ENCODE measurements at places on chromosomes 7 and 10. TPM values are rescaled to one million over a fixed set of nuclear protein-coding genes. Genes with fewer than 3 reads are reported as not detected.

GRCh38 chr7:8465338-8465737, 31.9 kb downstream of the NXPH1 start:
- DNase-seq: no peak
- no peak overlapping the region for H3K4me3 ChIP-seq
- no peaks in the 10 kb centered on the region for H3K4me1 ChIP-seq

DNA sequence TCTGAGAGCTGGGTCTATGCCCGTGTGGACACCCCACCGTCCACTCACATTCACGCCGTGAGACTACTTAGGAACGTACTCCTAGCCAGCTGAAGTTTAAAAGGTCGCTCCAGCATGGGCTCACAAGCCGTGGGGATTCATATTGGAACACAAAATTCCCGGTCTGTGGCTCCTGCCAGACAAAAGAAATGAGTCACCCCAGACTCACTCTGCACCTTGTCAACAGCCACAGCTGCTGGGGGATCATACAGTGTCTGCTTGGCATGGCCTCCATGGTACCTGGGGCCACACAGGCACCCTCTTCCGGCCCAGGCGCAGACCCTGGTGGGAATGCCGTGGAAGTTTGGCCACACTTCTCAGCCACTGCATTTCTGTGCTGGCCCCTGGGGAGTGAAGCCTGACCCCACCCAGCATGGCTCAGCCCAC, 228.4 kb downstream of the DNAJB6 start:
- H3K27me3 ChIP-seq: no peaks in the 10 kb centered on the region
- H3K27ac ChIP-seq: no peak overlapping the region
- H3K36me3 ChIP-seq: no peaks in the 10 kb centered on the region
- no peak for DNase-seq

- peaks cover 46% of the 10 kb centered on the region for H3K27me3 ChIP-seq
- H3K4me3 ChIP-seq: no peak overlapping the region
- H3K27ac ChIP-seq: peak overlapping the region; percentile 11
- no peak for DNase-seq
- H3K36me3 ChIP-seq: no peaks in the 10 kb centered on the region
Observed at GRCh38 chr10:93629647-93630305, 17.4 kb downstream of the PDE6C start.

- no peak overlapping the region for H3K4me3 ChIP-seq
- H3K36me3 ChIP-seq: no peaks in the 10 kb centered on the region
Observed at GRCh38 chr10:131803860-131804425, 96.9 kb upstream of the PPP2R2D start.

GRCh38 chr7:102289057-102289456, 2.4 kb downstream of the SH2B2 start:
- peaks cover 31% of the 10 kb centered on the region for H3K4me1 ChIP-seq
- no peak for DNase-seq
- no peaks in the 10 kb centered on the region for H3K36me3 ChIP-seq
- no peak overlapping the region for H3K27ac ChIP-seq

- no peak for DNase-seq
- no peaks in the 10 kb centered on the region for H3K27me3 ChIP-seq
- H3K36me3 ChIP-seq: peaks cover 4% of the 10 kb centered on the region
- peak overlapping the region; percentile 21 for H3K4me3 ChIP-seq
- no peak overlapping the region for H3K27ac ChIP-seq
Observed at GRCh38 chr7:17301471-17302456, 3.3 kb downstream of the AHR start.

- H3K27me3 ChIP-seq: no peaks in the 10 kb centered on the region
- H3K36me3 ChIP-seq: no peaks in the 10 kb centered on the region
- no peaks in the 10 kb centered on the region for H3K4me1 ChIP-seq
- no peak overlapping the region for H3K4me3 ChIP-seq
- no peak for DNase-seq
- H3K27ac ChIP-seq: no peak overlapping the region
Observed at GRCh38 chr10:121484816-121485215, 113.4 kb downstream of the FGFR2 start.

GRCh38 chr7:1899951-1900762, 230.1 kb downstream of the ELFN1 start:
- H3K36me3 ChIP-seq: no peaks in the 10 kb centered on the region
- H3K4me1 ChIP-seq: peaks cover 5% of the 10 kb centered on the region
- H3K27me3 ChIP-seq: no peaks in the 10 kb centered on the region
- no peak for DNase-seq
- peak overlapping the region; percentile 45 for H3K27ac ChIP-seq

- H3K36me3 ChIP-seq: peaks cover 8% of the 10 kb centered on the region
- peak overlapping the region; percentile 89 for H3K4me3 ChIP-seq
- H3K27me3 ChIP-seq: no peaks in the 10 kb centered on the region
Observed at GRCh38 chr7:131026297-131027000, 292.4 kb upstream of the KLF14 start.

DNA sequence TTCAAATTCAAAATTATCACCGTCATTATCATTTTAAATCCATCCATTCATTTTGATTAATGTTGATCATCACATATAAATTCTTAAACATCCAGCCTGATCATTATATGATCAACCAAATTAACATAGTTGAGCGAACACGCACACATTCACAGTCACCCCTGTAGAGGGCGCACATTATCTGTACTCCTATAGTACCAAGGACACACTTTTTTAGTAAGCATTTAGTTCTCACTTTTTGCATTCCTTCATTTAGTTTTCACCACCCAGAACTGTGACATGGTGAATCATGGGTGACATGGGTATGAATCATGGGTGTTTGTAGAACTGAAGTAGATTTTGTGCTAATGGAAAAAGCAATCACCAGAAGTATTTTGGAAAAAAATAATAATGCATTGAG, 26.0 kb upstream of the ZNF735 start:
- H3K27me3 ChIP-seq: peaks cover 14% of the 10 kb centered on the region
- H3K4me3 ChIP-seq: no peak overlapping the region
- DNase-seq: no peak

GRCh38 chr7:200704-201103, 8.3 kb downstream of the FAM20C start:
- peaks cover 4% of the 10 kb centered on the region for H3K4me1 ChIP-seq
- peaks cover 23% of the 10 kb centered on the region for H3K27me3 ChIP-seq
- no peak overlapping the region for H3K27ac ChIP-seq
- no peak for DNase-seq

DNA sequence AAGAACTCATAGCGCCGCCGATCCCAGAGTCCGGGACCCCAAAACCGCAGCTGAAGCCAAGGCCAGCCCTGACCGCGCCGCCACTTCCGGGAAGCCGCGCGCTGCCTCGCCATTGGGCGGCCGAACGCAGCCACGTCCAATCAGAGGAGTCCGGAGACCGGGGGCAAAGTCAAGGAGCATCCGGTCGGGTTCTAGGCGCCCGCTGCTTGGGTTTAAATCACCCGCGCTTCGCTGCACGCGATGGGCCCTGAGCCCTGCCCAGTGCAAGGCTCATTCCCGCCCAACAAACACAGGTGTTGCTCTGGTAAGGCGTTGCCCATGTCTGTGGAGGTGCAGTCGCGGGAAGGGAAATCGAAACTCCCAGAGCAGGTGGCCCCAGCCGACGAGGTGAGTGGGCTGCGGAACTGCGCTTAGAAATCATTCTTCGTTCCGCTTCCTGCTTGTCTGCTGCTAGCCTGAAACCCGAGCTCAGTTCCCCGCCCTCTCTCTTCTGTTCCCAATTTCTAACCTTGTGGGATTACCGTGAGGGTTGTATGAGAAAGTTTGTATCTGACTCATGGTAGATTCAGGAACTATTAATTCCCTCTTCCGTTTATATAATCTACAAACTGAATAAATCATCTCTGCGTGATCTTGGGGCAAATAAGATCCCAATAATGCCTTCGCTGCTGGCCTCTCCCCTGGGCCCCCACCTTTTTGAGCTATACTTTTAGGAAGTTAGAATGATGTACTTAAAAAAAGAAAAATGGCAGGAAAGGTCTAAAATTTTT, at the start of gene DCLRE1C:
TSS of gene DCLRE1C (minus strand) at position 96 of the 770 bp plus-strand sequence. CDS start at position 10, 86 bp downstream.
- peak within 1 kb of the TSS; percentile 94 for H3K27ac ChIP-seq
- peak within 1 kb of the TSS; percentile 93 for H3K4me3 ChIP-seq
- peak; percentile 67 for DNase-seq
- no peaks in the 10 kb centered on the region for H3K27me3 ChIP-seq

DNA sequence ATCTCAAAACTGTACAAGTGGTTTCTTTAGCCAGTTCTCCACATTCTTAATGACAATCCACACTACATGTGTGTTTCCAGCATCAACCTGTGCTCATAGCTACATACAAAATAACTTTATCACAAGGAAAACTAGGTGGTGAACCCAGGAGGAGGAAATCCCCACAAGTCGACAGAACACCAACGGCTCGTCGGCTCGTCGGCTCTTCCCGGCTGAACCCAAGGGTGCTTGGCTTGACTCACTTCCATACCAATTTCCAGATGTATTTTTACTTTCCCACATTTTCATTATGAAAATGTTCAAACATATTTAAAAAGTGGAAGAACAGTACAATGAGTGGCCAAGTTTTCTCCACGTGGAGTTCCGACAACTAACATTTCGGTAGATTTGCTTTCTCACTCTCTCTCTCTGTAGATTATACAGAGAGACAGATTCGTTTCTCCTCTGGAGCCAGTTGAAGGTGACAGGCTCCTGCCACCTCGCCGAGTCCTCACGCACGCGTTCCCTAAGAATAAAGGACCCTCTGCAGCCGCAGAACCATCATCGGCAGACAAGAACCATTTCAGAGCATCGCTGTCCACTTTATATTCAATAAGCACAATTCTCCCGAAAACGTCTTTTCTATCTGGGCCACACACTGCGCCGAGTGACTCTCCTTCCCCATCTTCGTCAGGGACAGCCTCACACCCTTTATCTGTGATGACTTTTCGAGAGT, 53.3 kb downstream of the DIP2C start:
- no peaks in the 10 kb centered on the region for H3K36me3 ChIP-seq
- H3K4me1 ChIP-seq: peaks cover 4% of the 10 kb centered on the region
- H3K27ac ChIP-seq: no peak overlapping the region
- no peak overlapping the region for H3K4me3 ChIP-seq

- no peaks in the 10 kb centered on the region for H3K27me3 ChIP-seq
- no peak for DNase-seq
- no peak overlapping the region for H3K27ac ChIP-seq
- H3K4me1 ChIP-seq: no peaks in the 10 kb centered on the region
- H3K4me3 ChIP-seq: no peak overlapping the region
- H3K36me3 ChIP-seq: no peaks in the 10 kb centered on the region
Observed at GRCh38 chr7:40851001-40851400, 716.2 kb downstream of the SUGCT start.

DNA sequence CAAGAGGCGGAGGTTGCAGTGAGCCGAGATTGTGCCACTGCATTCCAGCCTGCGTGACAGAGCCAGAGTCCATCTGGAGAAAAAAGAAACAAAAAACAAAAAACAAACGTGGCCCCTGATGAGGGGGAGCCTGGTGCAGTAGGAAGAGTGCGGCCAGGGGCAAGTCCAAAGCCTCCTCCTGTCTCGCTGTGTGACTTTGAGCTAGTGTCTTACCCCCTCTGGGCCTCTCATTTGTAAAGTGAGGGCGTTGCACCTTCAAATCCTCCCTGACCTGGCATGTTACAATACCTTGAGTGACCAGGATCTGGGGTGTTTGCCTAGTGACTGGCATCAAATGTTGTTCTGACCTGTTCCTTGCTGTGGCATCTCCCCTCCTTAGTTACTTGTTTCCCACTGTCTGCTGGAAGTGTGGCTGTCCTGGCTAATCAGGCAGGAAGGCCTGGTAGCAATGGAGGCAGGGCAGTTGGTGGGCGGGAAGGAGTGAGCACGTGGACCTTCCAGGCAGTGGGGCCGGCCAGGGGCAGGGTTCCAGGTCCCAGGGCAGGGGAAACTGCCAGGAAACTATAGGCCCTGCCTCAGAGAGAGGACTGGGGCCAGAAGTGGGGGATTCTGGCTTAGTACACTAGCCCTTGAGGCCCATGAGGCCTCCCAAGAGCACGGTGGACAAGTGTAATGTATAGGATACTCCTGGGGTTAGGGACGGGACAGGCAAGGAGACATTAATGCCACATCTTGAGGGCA, 24.5 kb upstream of the GOLGA7B start:
- peaks cover 6% of the 10 kb centered on the region for H3K27me3 ChIP-seq
- no peak overlapping the region for H3K27ac ChIP-seq
- H3K4me3 ChIP-seq: no peak overlapping the region
- H3K36me3 ChIP-seq: peaks cover 4% of the 10 kb centered on the region
- H3K4me1 ChIP-seq: peaks cover 22% of the 10 kb centered on the region

DNA sequence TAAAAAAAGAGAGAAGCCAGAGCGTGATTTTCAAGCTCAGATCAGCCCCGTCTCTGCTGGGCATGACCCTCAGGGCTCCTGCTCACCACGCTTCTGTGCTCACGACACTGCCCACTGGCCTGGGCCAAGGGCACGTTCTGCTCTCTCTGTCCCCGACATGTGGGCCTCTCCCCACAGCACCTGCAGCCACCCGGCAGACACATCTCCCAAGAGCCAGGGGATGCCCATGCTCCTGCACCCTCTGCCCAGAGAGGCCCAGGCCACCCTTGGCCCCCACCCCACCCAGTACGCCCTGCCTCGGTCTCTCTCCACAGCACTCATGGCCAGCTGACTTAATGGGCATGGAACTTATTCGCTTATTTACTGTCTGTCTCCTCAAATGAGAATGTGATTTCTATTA, 175.4 kb upstream of the RNF32 start:
- no peaks in the 10 kb centered on the region for H3K4me1 ChIP-seq
- no peak overlapping the region for H3K27ac ChIP-seq
- peaks cover 25% of the 10 kb centered on the region for H3K27me3 ChIP-seq
- no peaks in the 10 kb centered on the region for H3K36me3 ChIP-seq

GRCh38 chr10:93309062-93309461, 173.1 kb downstream of the MYOF start:
- no peak overlapping the region for H3K27ac ChIP-seq
- DNase-seq: no peak
- peaks cover 2% of the 10 kb centered on the region for H3K36me3 ChIP-seq
- H3K4me1 ChIP-seq: no peaks in the 10 kb centered on the region
- H3K4me3 ChIP-seq: no peak overlapping the region

- H3K4me3 ChIP-seq: no peak overlapping the region
- H3K36me3 ChIP-seq: peaks cover under 1% of the 10 kb centered on the region
- no peak overlapping the region for H3K27ac ChIP-seq
- peaks cover 2% of the 10 kb centered on the region for H3K4me1 ChIP-seq
- no peak for DNase-seq
Observed at GRCh38 chr10:117461766-117462423, 80.7 kb upstream of the EMX2 start.

GRCh38 chr10:7475046-7475911, 64.4 kb upstream of the SFMBT2 start:
- peak overlapping the region; percentile 49 for H3K27ac ChIP-seq
- H3K36me3 ChIP-seq: peaks cover 2% of the 10 kb centered on the region
- H3K4me3 ChIP-seq: no peak overlapping the region
- no peak for DNase-seq
- peaks cover 34% of the 10 kb centered on the region for H3K4me1 ChIP-seq

Gene SMKR1
- total RNA-seq: 2.0 TPM

Gene ARHGAP22
- 1.4 TPM for total RNA-seq

Gene ATRNL1
- not detected for total RNA-seq

Gene FEZF1
- total RNA-seq: not detected

Gene VTI1A
- 65.0 TPM for total RNA-seq

Gene C10orf105
- total RNA-seq: 0.37 TPM

Gene NEUROD6
- total RNA-seq: not detected

Gene LIPN
- total RNA-seq: not detected

Gene ITIH2
- not detected for total RNA-seq

Gene MSMB
- total RNA-seq: not detected

Gene TFPI2
- 1.5 TPM for total RNA-seq

Data from T-helper 17 cell (primary cell).